ENCODE measurements at places on chromosomes 11 and 22.

DNA sequence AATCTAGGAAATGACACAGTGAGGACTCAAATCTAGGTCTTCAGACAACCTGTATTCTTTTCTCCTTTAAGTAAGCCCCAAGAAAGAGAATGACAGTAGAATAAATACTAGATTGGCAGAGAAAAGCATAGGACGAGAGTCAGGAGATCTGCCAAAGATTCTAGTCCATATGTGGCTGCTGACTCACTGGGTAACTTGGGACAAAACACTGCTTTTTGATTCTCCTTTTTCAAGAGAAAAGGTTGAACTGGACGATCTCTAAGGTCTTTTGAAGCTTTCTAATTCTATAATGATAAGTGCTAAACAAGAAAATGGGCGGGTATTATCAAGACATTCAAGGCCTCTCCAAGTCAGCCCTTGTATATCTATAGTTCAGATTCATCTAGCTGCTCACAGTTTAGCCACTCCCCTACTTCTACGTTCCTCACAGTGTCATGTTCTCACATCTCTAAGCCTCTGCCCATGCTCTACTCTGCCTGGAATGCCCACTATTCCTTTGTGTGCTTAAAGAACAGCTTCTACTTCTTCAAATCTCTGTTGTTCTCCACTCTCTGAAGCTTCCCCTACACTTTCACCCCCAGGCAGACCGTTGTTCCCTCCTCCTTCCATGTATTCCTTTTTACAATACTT is 53.0 kb downstream of the RELT start:
- DNase-seq, result no peak

DNA sequence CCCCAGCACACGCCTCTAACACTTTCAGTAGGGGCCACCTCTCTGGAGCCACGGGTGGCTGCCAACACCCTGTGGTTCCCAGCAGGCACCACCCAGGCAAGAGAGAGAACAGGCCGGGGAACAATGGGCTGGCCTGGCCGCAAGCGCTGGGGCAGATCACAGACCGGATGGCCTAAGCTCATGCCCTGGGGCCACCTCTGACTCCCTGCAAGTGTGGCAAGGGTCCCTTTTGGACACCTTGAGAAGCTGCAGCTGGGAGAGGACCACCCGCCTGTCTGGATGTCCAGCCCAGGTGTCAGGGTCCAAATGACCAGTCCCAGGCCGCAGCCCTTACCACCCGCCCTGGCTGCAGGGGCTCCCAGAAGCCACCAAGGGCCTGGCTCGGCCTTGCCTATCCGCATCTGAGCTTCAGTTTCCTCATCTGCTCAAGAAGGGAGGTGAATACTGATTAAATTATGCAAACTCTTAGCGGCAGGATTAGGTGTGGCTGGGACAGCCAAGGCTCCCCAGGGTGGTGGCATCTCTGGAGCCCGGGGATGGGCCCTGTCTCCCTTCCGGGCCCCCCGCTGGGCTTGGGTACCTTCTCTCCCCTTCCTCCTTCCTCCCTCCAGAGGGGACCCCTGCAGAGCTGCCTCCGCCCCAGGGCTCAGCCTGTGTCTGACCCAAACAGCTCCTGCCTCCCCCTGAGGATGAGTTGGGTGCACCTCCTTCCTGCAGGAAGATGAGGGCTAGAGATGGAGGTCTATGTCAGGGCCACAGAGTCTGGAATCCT is 785 bp upstream of the SUSD2 start:
- DNase-seq, result no peak

- DNase-seq, result no peak
Observed at GRCh38 chr22:50447576-50448551, 27.0 kb downstream of the SBF1 start.

- DNase-seq, result no peak
Observed at GRCh38 chr11:123594188-123594901, 60.1 kb downstream of the SCN3B start.

DNA sequence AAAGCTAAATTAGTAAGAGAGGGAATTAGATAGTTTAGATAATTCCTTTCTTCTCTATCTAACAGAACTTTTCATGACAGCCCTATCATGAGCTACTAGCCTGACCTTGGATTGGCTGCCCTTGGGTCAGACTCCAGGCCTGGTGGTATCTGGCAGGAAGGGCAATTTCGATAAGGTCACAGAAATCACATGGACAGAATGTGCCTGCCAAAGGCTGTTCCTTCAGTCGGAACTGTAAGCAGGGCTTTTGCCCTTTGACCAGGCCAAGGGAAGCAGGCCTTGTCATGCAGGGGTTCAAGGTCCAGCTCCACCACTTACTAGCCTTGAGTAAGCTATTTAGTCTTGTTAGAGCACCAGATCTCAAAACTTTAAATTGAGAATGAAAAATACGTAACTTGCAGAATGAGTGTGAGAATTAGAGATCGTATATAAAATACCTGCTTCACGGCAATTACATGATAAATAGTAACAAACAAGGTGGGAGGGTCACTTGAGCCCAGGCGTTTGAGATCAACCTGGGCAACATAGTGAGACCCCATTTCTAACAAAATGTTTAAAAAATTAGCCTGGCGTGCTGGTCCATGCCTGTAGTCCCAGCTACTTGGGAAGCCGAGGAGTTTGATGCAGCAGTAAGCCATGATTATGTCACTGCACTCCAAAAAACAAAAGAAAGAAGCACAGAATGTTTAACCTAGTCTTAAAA is 60.8 kb upstream of the SC5D start:
- DNase-seq, result peak; percentile 29

- no peak for DNase-seq
Observed at GRCh38 chr11:88354912-88355311, 17.4 kb upstream of the CTSC start.

DNA sequence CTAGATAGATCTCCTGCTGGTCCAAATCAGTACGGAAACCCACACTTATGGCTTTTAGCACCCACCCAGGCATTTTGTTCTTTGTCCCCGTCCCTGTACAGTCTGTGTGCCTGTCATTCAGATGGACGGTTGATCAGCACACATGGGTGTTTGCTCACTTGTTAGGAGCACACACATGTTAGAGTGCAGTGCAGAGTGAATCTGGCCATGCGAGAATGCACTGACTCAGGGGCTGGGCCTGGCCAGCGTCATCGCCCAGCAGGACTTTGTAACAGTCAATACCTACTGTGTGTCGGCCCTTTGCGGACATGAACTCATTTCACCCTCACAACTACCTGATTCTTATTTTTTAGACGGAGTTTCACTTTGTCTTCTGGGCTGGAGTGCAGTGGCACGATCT is 3.4 kb downstream of the RPS6KA4 start:
- no peak for DNase-seq

DNA sequence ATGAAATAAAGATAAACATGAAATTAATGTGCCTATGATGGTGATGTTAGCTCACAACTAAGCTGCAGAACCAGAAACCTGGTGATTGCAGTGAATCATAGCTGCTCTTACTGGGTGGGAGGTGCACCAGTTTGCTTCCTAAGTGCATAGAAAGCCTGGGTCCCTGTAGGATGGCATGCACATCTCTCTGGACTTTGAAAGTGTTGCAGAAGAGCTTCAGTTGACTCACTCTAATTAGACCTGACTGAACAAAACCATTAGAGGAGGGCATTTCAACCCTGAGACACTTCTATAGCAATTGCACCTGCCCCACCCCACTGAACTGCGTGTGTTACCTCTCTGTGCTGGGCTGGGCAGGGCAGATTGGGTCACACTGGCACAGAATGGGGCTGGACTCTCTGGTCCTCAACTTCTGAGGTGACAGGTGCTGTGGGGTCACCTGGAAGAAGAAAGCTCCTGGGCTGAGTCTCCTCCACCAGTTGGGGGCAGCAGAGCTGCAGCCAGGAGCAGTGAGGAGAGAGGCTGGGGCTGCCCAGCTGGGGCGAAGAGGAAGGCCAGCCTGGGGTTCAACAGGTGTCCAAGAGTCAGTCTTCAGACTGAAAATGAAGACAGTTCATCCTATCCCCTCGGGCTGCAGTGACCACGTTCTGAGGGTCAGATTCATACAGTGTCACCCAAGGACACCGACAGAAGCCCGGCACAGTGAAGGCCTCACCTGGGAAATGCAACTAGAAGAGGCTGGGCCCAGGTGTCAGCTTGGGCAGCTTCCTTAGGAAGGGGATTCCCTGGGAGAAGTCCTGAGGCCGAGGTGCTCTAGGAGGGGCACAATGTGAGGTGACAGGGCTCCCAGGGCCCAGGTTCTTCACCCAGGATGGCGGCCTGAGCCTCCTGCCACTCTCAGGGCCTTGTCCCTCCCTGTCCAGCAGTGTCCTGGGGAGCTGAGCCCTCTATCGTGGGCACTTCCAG is 58.1 kb downstream of the GGTLC2 start:
- DNase-seq, result no peak

- DNase-seq, result no peak
Observed at GRCh38 chr11:9840460-9841004, 176.7 kb downstream of the SWAP70 start.

DNA sequence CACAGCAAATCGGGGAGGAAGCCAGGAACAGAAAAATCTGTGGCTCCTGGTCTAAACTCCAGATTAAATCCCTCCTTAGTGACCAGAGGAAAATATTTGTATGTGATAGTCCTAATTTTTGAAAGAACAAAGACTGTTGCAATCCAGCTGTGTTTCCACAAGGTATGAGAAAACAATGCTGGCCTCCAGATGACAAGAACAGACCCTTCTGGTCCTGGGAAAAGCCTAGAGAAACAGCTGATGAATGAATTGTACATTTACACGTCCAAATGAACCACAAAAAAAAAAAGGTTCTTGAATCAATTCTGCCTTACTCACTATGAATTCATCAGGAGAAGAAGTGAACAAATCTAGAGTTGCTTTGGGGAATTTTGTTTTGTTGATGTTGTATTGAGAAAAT is 63.7 kb downstream of the ETS1 start:
- no peak for DNase-seq

DNA sequence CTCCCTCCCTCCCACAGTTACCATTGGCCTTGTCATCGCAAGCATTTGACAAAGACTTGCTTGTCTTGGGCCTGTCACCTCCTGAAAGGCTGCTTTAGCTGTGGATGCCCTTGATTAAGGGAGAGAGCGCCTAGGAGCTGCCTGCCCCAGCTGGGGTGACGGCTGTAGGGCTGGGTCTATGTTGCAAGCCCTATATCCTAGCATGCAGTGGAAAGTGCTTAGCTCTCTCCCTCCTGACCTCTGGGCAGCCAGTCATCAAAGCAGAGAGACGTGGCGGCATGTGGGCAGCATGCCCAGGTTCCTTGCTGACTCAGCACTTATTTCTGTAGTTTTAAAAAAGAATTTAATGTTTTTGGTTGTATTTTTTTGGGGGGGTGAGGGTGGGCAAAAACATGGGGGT is 75.9 kb downstream of the BARX2 start:
- DNase-seq, result no peak

GRCh38 chr11:64069401-64070313 is 33.9 kb downstream of the FLRT1 start:
- no peak for DNase-seq

DNA sequence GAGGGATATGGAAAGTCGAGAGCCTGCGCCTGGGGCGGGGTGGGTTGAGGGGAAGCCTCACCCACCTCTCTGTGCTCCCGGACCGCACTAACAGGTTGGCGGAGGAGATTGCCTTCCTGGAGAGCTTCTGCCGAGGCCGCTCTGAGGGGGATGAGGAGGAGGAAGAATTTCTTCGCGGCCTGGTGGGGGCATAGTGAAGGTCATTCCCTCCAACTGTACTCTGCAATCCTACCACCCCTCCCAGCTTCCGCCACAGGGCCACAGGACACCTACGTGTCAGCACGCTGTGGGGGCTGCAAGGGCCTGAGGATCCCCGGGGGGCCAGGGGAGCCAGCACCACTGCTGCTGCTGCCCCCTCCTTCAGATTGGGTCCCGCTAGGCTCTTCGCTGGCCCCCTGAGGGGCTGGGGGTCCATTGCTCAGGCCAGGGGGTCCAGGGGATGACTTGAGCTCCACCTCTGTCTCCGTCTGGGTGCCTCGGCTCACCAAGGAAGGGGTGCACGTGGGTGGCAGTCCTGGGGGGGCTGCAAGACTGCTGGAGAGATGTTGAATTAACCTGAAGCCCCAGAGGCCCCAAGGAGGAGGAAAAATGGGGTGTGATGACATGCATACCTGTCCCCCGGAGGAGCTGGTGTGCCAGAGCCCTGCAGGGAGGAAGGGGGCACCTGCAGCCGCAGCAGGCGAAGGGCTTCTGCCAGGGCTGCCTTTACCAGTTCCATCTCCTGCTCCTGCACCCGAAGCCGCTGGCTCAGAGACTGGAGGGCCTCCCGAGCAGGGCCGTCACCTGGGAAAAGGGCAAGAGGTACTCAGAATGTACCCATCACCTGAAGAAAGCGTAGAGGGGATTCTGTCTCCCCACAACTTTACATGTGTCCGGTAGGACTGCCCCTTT is 1.5 kb downstream of the EML3 start:
- DNase-seq, result no peak

- DNase-seq, result peak; percentile 99
Observed at GRCh38 chr11:65553301-65554001, 4.7 kb downstream of the LTBP3 start.

DNA sequence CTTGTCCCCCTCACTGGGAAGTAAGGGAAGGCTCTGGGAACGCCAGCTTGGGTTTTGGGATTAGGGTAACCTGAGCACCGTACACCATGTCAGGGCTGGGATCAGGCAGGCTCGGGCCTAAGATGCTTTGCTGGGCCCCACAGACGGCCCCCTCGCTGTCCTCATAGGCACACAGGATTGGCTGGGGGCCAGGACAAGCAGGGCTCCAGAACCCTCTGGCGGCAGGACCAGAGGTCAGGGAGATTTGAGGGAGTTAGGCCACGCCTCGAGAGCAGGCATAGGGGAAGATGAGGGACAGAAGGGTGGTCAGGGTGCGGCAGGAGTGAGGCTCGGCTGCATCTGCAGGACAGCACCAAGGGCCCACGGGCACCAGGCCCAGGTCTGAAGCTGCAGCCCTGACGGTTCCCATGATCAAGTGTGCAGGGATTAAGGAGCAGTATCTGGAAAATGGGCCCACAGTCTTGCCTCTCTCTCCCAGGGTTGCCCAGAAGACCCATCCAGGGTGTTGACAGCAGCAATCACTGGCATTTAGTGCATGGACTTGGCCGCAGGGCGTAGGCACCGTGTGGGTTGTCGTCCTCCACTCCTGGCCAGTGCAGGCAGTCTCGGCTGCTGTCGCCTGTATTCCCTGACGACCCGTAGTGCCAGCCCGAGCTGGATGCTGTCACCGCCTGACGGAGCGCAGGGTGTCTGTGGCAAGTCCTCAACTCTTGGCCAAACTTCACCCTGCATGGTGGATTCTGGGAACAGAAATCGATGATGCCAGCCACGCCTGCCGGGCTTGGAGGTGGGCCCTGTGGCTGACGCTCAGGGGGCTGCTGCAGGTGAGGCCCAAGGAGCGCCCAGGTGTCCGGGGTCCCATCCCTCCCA is 15.7 kb upstream of the GNB1L start:
- no peak for DNase-seq

All from CMK (cell line).